Cardiac muscle cell (in vitro differentiated cells and primary cell): ENCODE measurements at places on chromosomes 16 and 17. TPM values are rescaled to one million over a fixed set of nuclear protein-coding genes. Genes with fewer than 3 reads are reported as not detected.

WNK4 gene
- 0.04 and 1.6 TPM in 2 replicates for total RNA-seq

DNA sequence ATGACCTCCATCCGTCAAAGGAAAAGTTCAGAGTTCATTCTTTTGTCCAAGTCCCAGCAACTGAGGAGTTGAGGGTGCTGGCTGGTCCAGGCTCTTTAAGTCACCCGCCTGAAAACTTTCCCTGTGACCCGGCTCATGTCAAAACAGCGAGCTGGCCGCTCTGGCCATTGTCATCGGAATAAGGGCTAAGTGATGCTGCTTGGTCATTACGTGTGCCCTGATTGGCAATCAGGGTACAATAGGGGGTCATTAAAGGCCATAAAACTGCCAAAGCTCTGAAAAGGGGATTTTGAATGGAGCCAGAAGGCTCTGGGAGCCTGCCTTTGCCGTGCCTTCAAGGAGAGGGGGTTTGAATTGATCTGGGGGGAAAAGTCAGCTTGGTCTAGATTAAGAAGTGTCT is 88.5 kb upstream of the IRX3 start:
- no peaks in the 10 kb centered on the region for H3K36me3 ChIP-seq
- H3K27ac ChIP-seq: no peak overlapping the region
- no peak overlapping the region for H3K4me3 ChIP-seq

DNA sequence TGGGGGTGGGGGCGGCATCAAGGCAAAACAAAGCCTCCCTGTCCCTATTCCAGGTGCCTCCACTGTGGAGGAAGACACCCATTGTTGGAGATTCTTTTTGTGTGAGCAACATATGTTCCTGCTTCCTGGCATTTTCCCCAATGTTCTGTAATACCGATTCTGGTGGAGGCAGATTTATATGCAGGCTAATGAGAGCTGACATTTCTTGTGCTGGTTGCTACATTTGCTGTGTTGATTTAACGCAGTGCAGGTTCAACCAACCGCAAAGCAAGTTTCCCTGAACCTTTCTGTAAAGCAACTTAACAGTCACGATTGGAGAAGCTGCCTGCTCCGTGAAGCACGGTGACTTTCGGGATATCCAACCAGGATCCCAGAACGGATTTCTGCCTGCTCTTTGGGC is 260.5 kb downstream of the CBLN1 start:
- H3K27me3 ChIP-seq: no peaks in the 10 kb centered on the region
- no peak for DNase-seq
- no peak overlapping the region for H3K27ac ChIP-seq
- no peaks in the 10 kb centered on the region for H3K36me3 ChIP-seq
- H3K4me3 ChIP-seq: no peak overlapping the region

- peaks cover 5% of the 10 kb centered on the region for H3K27me3 ChIP-seq
- H3K4me3 ChIP-seq: peak overlapping the region; percentile 11
- no peak overlapping the region for H3K27ac ChIP-seq
- no peaks in the 10 kb centered on the region for H3K4me1 ChIP-seq
Measured at GRCh38 chr17:79220713-79221291, 146.2 kb downstream of the ENGASE start.

FADS6 gene
- total RNA-seq: 0.83 and 0.85 TPM in 2 replicates

DNA sequence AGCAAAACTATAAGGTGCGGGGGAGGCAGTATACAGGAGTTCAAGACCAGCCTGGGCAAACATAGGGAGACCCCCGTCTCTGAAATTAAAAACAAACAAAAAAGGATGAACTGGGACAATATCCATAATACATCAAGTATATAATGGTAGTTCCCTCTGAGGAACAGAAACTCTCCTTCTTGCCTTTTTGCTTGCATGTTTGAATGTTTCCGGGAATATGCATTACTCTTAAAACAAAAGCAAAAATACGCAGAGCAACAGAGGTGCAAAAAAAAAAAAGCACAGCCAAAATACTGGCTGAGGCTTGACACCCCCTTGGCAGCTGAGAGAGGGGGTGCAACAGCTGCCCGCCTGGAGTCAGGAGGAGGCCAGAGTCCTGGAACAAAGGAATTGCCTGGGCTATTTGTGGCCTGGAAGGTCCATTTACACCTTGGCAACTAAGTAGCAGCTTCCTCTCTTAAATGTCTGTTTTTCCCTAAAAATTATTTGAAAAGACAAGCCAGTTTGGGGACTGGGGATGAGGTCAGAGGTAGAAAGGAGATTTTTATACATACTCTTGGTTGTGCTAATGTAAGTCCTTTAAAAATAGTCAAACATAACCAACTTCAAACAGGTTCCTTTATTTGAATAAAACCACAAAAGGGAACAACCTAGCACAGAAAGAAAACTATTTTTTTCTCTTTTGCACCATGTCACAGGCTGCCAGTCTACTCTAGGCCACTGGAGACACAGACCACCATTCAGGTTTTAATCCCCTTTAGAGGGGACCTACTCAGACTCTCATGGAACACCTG is 19.5 kb downstream of the USP7 start:
- no peaks in the 10 kb centered on the region for H3K27me3 ChIP-seq
- no peak for DNase-seq
- peaks cover 11% of the 10 kb centered on the region for H3K4me1 ChIP-seq
- H3K36me3 ChIP-seq: no peaks in the 10 kb centered on the region
- no peak overlapping the region for H3K4me3 ChIP-seq

KRT16 gene
- not detected in 2 replicates for total RNA-seq

CDH8 gene
- total RNA-seq: 12.9 and 14.3 TPM in 2 replicates

DNA sequence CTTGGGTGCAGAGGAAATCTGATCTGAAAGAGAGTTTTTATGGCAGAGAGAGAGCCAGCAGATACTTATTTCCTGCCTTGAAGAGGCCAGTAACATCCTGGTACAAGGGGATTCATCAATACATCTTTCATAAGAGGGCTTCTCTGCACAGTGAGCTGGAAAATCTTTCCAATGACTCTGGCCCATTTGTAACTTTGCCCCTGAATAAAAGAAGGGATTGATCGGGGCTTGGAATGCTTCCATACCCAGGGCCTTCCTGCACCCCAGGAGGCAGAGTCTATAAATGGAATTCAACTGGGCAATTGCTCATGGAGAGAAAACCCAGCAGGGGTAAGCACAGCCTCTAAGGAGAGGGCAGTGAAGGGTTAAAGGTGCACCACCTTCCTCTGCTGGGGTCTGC is 163.3 kb downstream of the XYLT1 start:
- H3K4me3 ChIP-seq: no peak overlapping the region
- no peaks in the 10 kb centered on the region for H3K36me3 ChIP-seq
- DNase-seq: no peak
- H3K4me1 ChIP-seq: no peaks in the 10 kb centered on the region

GRCh38 chr17:17205368-17206123 is 587 bp downstream of the PLD6 start:
- no peaks in the 10 kb centered on the region for H3K36me3 ChIP-seq
- H3K27ac ChIP-seq: no peak overlapping the region
- DNase-seq: peak; percentile 27
- H3K4me1 ChIP-seq: no peaks in the 10 kb centered on the region
- no peaks in the 10 kb centered on the region for H3K27me3 ChIP-seq
- H3K4me3 ChIP-seq: no peak overlapping the region

DNA sequence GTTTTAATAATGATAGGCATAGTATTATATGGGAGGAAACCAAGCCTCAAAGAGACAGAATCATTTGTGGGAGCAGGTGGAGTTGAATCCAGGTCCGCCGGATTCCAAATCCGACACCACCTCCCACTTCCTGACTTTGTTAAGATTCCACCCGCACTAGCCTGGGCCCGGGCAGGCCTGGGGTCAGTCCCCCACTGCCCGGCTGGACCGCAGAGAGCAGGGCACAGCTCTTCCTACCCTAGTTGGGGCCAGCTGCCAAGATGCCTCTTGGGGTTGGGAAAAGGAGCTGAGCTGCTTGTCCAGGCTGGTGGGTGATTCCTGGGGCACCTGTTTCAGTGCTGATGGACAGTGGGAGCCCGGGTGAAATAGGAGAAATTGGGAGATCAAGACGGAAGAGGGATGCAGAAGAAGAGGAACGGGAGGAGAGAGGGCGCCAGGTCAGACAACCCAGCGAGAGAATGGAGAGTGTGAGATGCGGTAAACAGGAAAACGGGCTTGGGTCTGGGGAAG is 53.9 kb downstream of the OR1D5 start:
- no peaks in the 10 kb centered on the region for H3K27me3 ChIP-seq
- no peak overlapping the region for H3K4me3 ChIP-seq
- no peak for DNase-seq
- H3K36me3 ChIP-seq: no peaks in the 10 kb centered on the region
- peaks cover 4% of the 10 kb centered on the region for H3K4me1 ChIP-seq

EEF2K gene
- total RNA-seq: 25.9 and 26.1 TPM in 2 replicates

DNA sequence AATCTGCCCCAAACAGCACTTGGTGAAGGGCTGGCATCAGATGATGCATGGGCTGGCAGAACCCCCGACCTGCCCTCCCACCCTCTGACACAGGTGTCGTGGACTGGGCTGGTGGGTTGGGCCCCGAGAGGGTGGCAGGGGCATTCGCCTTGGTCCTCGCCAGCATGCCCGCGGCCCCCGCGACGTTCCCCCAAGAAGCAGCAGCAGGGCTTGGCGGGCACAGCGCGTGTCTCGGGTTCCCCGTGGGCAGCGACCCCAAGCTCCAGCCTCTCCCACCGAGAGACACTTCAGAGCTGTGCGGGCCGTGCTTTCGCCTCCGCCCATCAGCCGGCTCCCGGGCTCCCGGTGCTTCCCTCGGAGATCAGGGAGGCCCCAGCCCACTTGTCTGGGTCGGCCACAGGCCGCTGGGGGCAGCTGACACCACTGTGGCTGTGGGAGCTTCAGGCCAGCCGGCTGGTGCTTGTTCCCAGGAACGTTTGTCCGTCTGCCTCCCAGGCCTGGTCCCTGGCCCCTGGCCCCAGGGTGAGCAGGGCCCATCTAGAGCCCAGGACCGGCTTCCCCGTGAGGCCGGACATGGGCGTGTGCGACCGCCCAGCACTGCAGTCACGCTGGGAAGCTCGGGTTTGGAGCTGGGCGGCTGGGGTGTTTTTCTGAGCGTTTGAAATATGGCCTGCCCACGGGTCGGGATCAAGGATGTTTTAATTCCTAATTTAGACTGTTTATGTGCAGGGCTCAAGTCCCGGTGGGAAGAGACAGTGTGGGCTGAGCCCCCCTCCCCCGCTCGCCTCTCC is 16.6 kb downstream of the CACNA1H start:
- H3K27ac ChIP-seq: no peak overlapping the region
- DNase-seq: peak; percentile 35
- no peaks in the 10 kb centered on the region for H3K27me3 ChIP-seq
- H3K36me3 ChIP-seq: no peaks in the 10 kb centered on the region

DNA sequence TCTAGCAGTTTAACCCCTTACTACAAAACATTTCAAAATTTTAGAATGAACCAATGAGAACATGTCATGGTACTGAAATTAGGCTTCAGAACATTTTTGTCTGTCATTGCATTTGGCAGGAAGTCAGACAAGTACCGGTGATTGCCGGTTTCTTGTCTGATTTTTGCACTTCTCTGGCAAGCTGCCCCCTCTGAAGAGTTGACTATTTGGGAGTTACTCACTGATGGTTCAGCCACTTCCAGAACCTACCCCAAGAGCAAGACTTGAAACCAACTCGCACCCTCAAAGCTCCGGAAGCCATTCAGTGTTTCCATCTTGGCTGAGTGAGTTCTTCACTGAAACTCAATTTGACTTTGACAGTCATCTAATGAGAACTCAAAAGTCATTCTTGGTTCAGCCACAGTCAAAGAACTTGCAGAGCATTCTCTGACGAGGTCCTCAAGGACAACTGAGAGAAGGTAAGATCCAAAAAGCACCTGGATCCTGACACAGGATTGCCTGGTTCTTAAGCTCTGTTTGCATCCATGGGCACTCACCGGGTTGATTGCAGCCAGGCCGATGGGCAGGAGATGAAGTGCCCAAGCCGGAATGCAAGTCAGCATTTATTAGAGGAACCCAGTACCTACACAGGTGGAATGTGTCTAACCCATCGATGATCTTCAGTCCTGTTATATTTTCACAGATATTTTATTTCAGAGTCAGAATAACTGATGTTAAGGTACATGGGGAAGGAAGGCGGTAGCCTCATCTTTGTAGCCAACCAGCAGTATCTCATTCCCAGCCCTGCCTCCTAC is 93.6 kb downstream of the USP22 start:
- H3K27me3 ChIP-seq: no peaks in the 10 kb centered on the region
- no peak overlapping the region for H3K4me3 ChIP-seq
- H3K36me3 ChIP-seq: no peaks in the 10 kb centered on the region
- no peak overlapping the region for H3K27ac ChIP-seq
- DNase-seq: no peak

GRCh38 chr17:2563543-2563942 is 29.9 kb upstream of the PAFAH1B1 start:
- H3K27me3 ChIP-seq: no peaks in the 10 kb centered on the region
- H3K4me1 ChIP-seq: no peaks in the 10 kb centered on the region
- no peak overlapping the region for H3K27ac ChIP-seq
- DNase-seq: no peak
- no peaks in the 10 kb centered on the region for H3K36me3 ChIP-seq
- H3K4me3 ChIP-seq: no peak overlapping the region

CTRL gene
- total RNA-seq: 1.9 and 2.7 TPM in 2 replicates

- H3K4me3 ChIP-seq: no peak overlapping the region
- no peak for DNase-seq
- H3K27me3 ChIP-seq: no peaks in the 10 kb centered on the region
- peaks cover 15% of the 10 kb centered on the region for H3K36me3 ChIP-seq
Measured at GRCh38 chr17:28861393-28862203, 6.8 kb downstream of the ERAL1 start.

GRCh38 chr17:10091046-10091445 is 107.4 kb downstream of the GAS7 start:
- no peak overlapping the region for H3K27ac ChIP-seq
- H3K36me3 ChIP-seq: no peaks in the 10 kb centered on the region
- H3K27me3 ChIP-seq: no peaks in the 10 kb centered on the region
- no peak overlapping the region for H3K4me3 ChIP-seq
- peaks cover 1% of the 10 kb centered on the region for H3K4me1 ChIP-seq

DNA sequence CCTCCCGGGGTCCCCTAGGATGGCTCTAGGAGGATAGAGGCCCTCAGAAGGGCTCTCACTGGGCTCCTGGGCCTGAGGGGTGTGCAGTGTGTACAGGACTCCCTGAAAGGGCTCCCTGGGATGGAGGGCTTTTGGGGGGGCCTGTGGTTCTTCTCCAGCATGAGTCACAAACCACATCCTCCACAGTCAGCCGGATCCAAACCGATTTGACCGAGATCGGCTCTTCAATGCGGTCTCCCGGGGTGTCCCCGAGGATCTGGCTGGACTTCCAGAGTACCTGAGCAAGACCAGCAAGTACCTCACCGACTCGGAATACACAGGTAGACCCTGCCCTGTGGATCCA is 4.5 kb downstream of the TRPV2 start:
- peaks cover 8% of the 10 kb centered on the region for H3K4me1 ChIP-seq
- no peaks in the 10 kb centered on the region for H3K27me3 ChIP-seq
- peak; percentile 67 for DNase-seq
- no peaks in the 10 kb centered on the region for H3K36me3 ChIP-seq

- H3K36me3 ChIP-seq: no peaks in the 10 kb centered on the region
- no peak for DNase-seq
- H3K27me3 ChIP-seq: no peaks in the 10 kb centered on the region
Measured at GRCh38 chr16:58732545-58733247, 1.4 kb downstream of the GOT2 start.

GRCh38 chr16:22098405-22099255 is 6.3 kb downstream of the VWA3A start:
- no peaks in the 10 kb centered on the region for H3K4me1 ChIP-seq
- peak; percentile 58 for DNase-seq
- H3K27me3 ChIP-seq: no peaks in the 10 kb centered on the region
- no peak overlapping the region for H3K27ac ChIP-seq
- no peak overlapping the region for H3K4me3 ChIP-seq

SLFN13 gene
- total RNA-seq: 3.5 and 7.9 TPM in 2 replicates

EFCAB5 gene
- total RNA-seq: 0.12 and 0.88 TPM in 2 replicates

- no peak overlapping the region for H3K27ac ChIP-seq
- H3K27me3 ChIP-seq: peaks cover 26% of the 10 kb centered on the region
- peak; percentile 18 for DNase-seq
- peaks cover 3% of the 10 kb centered on the region for H3K4me1 ChIP-seq
Measured at GRCh38 chr16:85715169-85716021, 26.6 kb upstream of the GINS2 start.
